ENCODE measurements at places on chromosomes 2 and 18. TPM values are rescaled to one million over a fixed set of nuclear protein-coding genes. Genes with fewer than 3 reads are reported as not detected.

The LINC00305 gene
- polyA plus RNA-seq, result 8.5 TPM

The CIB4 gene
- polyA plus RNA-seq, result not detected

GRCh38 chr2:168086851-168087250 is 160.5 kb downstream of the STK39 start:
- no peak for DNase-seq

GRCh38 chr2:68413466-68413865 is 48.4 kb downstream of the PLEK start:
- DNase-seq, result no peak

GRCh38 chr18:24404591-24404990 is 7.0 kb upstream of the OSBPL1A start:
- no peak for DNase-seq
